ENCODE measurements at places on chromosomes 6 and 20.

GRCh38 chr6:170209354-170210025, 81.4 kb downstream of the DLL1 start:
- no peak for DNase-seq

DNA sequence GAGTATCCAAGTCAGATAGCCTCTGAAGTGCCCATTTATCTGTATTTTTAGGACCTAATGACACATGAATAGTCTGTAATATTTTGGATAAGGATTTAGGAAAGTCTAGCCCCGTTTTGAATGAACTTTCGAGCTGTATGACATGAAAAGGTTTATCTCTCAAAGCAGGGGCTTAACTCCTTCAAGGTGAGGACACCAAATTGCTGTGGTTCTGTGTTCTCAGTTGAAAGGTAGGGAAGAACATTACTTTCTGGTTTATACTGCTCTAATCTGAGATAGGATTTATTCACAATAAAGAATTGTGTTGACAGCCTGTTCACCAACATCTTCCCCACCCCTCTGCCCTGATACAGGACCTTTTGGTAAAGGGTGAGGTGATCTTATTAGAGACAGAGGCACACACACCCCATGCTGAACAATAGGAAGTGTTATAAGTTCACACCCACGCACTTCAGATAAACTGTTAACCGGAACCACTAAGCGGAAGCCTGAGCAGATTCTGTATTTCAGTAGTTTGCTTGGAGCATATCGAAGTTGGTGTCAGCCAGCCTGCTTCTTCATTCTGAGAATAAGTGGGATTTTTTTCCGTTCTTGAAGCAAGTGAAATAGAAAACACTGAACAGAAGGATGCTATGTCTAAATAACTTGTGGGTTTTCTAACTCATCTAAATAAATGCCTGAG, 223.3 kb downstream of the TMEM242 start:
- no peak for DNase-seq

GRCh38 chr6:17892097-17892686, 95.2 kb downstream of the KIF13A start:
- no peak for DNase-seq

GRCh38 chr6:45075246-45075645, 252.9 kb upstream of the RUNX2 start:
- DNase-seq: no peak

- DNase-seq: peak; percentile 72
These were observed 20.4 kb downstream of the WFDC3 start for GRCh38 chr20:45771182-45771759.

DNA sequence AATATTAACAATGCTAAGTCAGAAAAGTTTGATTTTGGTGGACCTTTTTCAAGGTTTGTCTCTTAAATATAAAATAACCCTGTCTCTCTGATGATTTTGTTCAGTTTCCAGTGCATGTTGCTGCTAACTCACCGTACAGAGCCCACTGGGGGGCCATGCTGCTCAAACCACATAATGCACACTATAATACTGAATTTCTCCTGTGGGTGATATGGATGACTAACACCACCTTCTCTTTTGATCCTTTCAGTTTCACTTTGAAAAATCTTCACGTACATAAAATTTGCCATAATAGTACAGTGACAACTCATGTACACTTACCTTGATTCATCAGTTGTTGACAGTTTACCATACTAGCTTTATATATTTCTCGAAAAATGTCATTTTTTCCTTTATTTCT, 506.6 kb upstream of the MAN1A1 start:
- DNase-seq: no peak

GRCh38 chr20:49901588-49901987, 13.7 kb downstream of the SPATA2 start:
- DNase-seq: no peak

DNA sequence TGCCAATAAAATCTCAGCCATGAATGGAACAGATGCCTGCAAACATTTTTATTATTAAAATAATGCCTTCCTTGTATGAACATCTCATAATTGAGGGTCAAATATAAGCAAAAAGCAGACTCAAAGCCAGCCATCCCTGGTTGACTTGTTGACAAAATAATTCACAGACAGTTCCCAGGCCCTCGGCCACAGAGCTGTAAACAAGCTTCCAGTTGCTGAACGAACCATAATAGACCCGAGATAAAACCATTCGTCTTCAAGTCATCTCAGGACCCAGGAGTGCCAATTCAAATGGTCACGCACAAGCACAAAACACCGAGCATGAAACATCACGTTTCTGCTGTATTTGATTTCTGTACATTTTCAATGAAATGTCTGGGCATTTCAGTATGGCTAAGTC, 113.3 kb upstream of the CDYL start:
- no peak for DNase-seq

- no peak for DNase-seq
These were observed 1323.1 kb upstream of the CITED2 start for GRCh38 chr6:140697585-140697984.

DNA sequence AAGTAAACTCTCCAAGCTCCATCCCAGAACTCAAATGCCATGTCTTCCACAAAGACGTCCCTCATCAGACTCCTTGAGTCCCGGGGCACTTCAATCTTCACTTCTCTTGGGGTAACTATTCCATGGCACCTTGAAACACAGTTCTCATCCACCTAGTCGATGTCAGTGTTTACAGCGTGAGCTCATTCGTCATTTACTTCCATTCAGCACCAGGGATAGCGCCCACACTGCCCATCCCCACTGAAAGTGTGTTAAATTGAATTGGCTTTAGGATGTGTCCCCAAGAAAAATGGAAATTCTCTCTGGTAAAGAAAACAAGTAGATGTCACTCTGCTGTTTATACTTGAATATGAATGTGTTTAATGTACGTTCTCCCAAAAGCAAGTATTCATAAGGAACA, 31.3 kb downstream of the KCNK15 start:
- DNase-seq: no peak

DNA sequence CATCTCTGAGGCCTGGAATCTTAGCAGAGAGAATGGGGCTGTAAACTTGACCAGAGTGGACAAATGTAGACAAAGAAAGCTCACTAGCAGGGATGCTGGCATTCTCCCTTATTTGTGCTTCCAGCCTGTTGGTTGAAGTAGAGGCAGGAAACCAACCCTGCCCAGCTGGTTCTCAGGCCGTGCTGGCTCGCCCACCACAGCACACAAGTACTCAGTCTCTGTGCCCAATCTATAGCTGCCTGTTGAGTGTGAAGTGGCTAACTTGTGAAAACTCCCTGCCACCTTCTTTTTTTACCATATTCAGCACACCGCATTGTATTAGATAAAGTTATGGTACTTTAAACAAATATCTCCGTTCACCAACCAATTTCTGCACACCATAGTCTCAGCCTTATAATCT, 37.3 kb downstream of the HDDC2 start:
- DNase-seq: no peak

GRCh38 chr6:148405894-148406293, 63.3 kb downstream of the SASH1 start:
- no peak for DNase-seq

- no peak for DNase-seq
These were observed 8.6 kb upstream of the NKAIN4 start for GRCh38 chr20:63262836-63263235.

- DNase-seq: peak; percentile 68
These were observed 278.4 kb downstream of the LRFN2 start for GRCh38 chr6:40308533-40309306.
